Fibroblast of upper back skin (primary cell): ENCODE measurements at places on chromosomes 7 and 10.

- no peak for DNase-seq
Measured at GRCh38 chr7:134366481-134366880, 49.8 kb upstream of the SLC35B4 start.

DNA sequence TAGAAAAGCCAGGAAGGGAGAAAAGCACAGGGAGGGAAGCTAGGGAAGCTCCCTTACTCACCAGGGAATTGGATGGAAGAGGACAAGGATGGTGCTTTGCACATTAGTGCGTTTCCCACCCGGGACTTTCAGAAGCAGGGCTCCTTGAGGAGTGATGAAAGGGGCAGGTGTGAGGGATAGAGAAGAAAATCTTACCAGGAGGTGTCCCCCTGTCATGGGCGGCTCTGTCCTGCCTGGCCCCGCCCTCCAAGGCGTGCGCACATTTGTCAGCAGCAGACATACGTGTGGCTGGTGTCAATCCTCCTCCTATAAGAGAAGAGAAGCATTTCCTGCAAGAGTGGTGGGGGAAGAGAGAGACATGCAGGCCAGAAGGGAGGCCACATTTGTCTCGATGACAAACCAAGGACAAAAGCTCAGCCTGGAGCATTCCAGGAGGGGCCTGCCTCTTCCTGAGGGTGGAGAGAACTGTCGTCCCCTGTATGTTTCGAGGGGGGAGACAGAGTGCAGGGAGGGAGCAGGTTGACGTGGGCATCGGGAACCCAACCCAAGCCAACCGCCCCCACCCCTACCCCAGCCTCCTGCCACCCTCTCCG is 47.4 kb upstream of the COMTD1 start:
- DNase-seq, result peak; percentile 40

DNA sequence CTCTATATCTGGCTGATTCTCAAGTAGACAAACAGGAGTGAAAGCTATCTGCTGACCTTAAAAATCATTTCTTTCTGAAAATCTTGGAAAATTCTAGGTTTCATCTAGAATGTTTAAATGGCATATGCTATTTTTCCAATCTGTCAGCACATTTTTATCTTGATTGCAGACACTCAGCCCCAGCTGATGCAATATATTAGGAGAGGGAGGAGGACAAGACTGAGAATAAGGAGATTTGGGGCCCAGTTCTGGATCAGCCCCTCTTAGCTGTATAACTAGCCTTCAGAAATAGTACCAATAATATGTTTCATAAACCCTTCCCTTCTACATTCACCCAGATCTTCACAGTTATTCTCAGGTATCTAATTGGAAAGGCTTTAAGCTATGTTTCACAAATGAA is 131.2 kb downstream of the HDAC9 start:
- peak; percentile 32 for DNase-seq

- DNase-seq, result no peak
Measured at GRCh38 chr7:41431671-41432070, 271.2 kb downstream of the INHBA start.

DNA sequence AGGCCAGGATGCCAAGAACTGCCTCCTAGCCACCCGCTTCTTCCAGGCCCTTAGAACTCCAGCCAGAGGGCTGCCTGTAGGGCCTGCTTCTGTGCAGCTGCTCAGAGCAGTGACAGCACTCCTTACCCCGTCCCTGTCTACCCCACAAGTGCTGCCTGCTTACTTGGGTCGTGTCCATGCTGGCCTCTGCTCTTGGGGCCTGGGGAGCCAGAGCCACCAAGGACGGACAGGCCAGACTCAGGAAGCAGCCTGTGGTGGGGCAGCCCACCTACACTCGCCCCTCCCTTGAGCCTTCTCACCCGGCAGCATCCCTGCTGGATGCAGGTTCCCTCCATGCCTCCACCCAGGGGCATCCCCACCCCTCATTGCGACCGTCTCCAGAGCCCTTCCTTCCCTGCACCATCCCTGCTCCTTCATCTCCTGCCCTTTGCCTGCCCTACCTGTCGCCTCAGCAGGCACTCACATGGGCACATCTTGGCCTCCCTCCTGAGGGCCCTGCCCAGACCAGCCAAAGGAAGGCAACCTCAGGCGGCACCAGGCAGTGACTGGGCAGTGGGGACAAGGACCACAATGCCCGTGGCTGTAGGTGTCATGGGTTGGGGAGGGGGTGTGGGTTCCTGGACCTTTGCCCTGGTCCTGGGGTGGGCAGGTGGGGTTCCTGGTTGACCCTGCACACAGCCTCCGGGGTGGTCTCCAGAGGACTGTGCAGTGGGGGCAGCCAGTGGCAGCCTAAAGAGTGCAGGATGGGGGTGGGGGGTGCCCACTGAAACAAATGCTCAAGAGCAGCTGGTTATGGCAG is 78.0 kb upstream of the TNS3 start:
- no peak for DNase-seq
